ENCODE measurements at places on chromosomes 4 and X.

GRCh38 chrX:76253432-76253831, 80.6 kb downstream of the PBDC1 start:
- DNase-seq, result peak; percentile 8

- no peak for DNase-seq
Measured at GRCh38 chrX:49155243-49155899, 7.2 kb upstream of the MAGIX start.

GRCh38 chr4:122854447-122855352, 28.1 kb downstream of the FGF2 start:
- DNase-seq, result no peak

GRCh38 chrX:30653415-30654131, at the start of gene GK:
TSS of gene GK (plus strand) at chrX:30653423. CDS start at chrX:30653538, 115 bp downstream.
- peak; percentile 10 for DNase-seq

- no peak for DNase-seq
Measured at GRCh38 chr4:183596067-183596757, 62.8 kb downstream of the RWDD4 start.

- DNase-seq, result no peak
Measured at GRCh38 chr4:37717576-37717975, 31.4 kb upstream of the RELL1 start.

- no peak for DNase-seq
Measured at GRCh38 chr4:172356016-172356415, 542.8 kb downstream of the GALNTL6 start.

DNA sequence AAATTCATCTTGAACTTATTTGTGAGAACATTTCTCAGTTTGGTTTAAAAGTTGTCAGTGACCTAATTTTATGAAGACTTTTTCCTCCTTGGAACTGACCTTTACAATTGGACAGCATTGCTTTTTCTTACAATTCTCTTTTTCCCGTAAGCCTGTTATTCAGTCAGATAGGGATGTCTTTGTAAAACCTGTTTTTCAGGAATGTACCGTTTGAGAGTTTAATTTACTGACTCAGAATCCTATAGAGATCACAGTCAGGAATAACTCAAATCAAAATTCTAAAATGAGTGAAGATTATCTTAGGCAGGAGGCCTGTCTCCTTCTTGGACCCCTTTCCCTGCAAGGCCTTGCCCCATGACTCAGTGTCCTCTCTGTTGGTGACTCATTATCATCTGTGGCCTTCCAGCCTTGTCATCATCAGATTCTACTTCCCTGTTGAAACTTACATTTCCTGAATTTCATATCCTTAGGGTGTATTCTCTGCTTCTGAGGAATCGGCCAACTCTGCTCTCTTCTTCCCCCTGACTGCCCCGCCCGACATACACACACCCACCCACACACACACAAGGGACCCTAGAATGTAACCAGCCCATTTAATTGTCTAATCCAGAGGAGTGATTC, 99.8 kb downstream of the ARHGAP10 start:
- DNase-seq, result no peak

DNA sequence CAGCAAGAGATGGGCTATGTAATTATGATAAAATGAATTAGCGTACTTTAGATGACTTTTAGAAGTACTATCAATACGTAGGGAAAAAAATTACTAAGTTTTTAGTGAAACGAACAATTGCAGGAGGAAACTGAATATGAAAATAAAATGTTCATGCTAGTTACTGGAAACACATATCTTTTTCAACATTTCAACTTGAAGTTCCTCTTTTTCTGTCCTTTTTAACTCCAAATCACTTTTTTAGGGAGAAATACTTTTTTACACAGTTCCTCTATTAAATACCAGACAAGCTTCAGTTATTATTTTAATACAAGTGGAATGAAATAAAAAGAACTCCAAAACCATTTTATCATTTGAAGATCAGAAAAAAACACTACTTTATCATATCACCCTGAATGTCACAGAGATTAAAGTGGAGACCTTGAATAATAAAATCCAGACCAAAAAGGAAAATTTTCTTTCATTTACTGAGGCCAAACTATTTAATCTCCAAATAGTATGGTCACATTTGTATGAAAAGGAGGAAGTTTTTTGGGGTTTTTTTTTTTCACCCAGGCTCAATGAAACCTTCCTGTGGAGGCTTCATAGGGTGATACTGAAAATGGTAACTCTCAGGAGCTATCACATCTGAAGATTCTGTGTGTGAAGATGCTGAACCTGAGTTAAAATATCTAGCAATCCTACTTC, 306.2 kb downstream of the INPP4B start:
- no peak for DNase-seq
